ENCODE measurements at places on chromosomes 1 and 21. TPM values are rescaled to one million over a fixed set of nuclear protein-coding genes. Genes with fewer than 3 reads are reported as not detected.

DNA sequence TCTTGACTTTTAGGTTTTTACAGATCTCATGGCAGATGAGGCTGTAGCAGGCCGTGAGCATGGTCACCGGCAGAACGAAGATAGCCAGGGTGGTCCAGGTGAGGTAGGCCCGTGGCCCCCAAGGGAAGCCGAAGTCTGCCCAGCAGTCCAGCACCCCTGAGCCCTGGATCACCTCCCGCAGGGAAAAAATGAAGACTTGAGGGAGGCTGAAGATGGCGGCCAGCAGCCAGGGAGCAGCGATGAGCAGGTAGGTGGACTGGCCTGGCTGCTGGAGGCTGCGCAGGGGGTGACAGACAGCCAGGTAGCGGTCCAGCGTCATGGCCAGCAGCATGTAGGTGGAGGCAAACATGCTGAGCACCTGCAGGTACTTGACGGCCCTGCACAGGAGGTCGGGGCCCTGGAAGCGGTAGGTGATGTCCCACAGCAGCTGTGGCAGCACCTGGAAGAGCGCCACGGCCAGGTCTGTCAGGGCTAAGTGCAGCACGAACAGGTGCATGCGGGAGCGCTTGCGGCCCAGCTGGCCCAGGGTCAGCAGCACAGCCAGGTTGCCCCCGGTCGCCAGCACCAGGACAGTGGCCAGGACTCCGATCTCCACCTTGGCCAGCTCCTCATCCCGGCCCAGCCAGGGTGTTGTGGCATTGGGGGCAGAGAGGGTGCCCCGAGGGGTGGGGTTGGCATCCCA, 856 bp downstream of the AVPR1B start:
- DNase-seq, result no peak

The RHEX gene
- total RNA-seq, result not detected

- peak; percentile 28 for DNase-seq
These were observed 68.4 kb downstream of the LUZP1 start for GRCh38 chr1:23100074-23100748.

DNA sequence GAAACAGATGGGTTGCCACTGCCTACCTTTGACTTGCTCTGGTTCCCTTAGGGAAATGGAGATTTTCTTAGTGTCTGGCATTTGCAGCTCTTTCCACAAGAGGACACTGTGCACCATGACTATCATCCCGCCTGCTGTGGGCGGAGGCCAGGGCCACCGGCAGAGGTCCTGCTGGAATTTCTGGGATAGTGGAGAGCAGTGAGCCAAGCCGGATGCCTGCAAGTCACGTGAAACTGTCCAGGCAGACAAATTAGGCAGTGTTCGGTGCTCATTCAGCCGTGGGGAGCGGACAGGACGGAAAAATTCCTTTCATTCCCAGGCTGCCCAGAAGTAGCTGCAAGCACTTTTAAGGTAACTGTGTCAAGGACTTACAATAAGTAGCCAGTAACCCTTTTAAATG, 43.4 kb downstream of the IGSF5 start:
- DNase-seq, result no peak

GRCh38 chr1:51168936-51169335, 66.9 kb downstream of the C1orf185 start:
- no peak for DNase-seq

- DNase-seq, result no peak
These were observed 5.3 kb upstream of the C1orf115 start for GRCh38 chr1:220684890-220685289.
